Stimulated activated CD4-positive, alpha-beta T cell treated with anti-CD3 and anti-CD28 coated beads, Interleukin-4, amount 100 ng/mL, for 48 hours (primary cell): ENCODE measurements at places on chromosomes 12 and 14.

GRCh38 chr12:27015730-27016076, 1.5 kb upstream of the TM7SF3 start:
- DNase-seq: no peak

- DNase-seq: no peak
These were observed 2.9 kb upstream of the ATG14 start for GRCh38 chr14:55414551-55414950.

- no peak for DNase-seq
These were observed 73.5 kb downstream of the BTG1 start for GRCh38 chr12:92072112-92072511.

DNA sequence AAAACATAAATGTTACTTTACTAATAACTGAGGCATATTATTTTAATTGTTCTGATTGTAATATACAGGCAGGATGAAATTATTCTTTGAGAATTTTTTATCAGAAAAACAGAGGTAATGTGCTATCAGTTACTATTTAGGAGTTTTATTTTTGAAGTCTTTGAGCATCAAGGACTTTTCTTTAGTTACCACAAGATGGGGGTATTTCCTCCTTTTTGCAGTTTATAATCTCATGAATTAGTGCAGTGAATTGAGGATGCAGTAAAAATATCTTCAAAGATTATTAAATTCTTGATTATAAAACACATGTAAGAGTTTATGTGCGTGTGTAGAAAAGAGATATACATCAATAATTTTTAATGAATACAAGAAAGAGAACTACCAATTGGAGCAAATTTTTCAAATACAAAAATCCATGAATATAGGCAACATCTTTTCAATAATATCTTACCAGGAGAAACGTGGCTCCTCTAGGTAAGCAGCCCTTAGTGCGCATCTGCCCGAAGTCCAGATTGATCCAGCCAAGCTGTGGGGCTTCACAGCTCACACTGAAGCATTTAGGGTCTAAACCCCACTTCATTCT, 71.6 kb downstream of the ERGIC2 start:
- DNase-seq: no peak

GRCh38 chr12:57139796-57140649, 7.4 kb downstream of the LRP1-AS start:
- DNase-seq: no peak

- no peak for DNase-seq
These were observed 87.8 kb downstream of the RIC8B start for GRCh38 chr12:106861984-106862916.

DNA sequence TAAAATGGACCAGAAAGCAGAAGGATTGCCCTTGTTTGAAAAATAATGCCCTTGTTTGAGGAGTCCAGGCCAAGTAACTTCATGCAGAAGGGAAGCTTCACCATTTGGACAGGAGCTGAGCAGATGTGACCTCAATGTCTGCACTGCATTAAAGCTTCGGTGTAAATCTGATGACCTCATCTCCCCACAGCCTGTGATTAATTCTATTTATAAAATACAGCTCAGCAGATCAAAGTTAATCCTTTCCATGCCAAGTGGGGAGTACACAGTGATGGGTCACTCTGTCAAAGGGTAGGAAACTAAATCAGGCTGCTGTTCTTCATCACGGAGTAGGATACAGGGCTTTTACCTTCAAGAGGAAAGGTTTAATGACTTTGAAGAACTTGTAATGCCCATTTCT, 533.7 kb downstream of the RPS29 start:
- DNase-seq: no peak

DNA sequence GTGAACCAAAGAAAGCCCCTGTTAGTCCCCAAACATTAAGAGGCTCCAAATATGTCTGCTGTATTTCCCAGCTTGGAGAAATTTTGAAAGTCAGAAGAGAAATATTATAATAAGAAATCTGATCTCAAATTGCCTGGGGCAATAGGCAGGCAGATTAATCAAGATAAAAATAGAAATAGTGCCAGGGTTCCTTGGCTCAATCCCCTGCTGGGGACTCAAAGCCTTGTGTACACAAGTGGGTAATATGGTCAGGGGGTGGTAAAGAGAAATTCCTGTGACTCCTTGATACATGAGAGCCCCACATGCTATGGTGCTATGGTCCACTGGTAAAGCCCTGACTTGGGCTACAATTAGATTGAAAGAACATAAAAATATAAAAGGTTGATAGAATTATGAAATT, 41.3 kb upstream of the ARID2 start:
- DNase-seq: no peak

DNA sequence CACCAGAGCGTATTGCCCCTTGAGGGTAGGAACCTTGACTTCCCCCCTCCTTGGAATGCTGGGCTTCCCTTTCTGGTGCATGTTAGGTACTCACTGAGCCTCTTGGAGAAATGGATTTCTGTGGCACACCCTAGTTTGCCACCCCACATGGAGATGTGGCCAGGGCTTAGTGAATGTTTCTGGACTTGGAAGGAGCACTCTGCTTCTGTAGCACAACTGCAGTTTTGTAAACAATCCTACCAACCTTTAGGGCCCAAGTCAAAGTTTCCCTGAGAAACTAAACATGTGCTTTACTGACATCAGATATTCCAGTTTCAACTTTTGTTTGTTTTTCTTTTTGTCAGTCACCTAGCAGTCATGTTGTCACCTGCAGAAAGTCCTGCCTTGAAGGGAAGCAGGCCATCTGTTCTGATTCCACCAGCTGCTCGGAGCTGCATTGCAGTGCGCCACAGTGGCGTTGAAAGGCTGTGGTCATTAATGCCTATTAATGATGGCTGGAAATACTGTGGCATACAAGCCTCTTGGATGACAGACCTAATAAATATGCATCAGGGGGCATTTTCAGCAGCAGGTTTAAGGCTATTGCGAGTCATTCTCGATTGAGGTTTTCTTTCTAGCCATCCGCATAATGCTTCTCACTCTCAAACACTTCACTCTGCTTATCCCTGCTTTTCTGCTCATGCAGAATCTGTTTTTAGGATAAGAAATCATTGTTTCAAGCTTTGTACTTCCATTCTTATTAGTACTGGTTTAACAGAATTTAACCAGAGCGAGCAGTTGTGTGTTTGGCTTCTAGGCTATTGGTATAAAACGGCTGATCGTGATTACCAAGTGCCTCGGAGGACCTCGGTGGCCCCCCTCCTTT, 7.8 kb downstream of the PELI2 start:
- DNase-seq: no peak
